Stimulated activated CD8-positive, alpha-beta memory T cell treated with anti-CD3 and anti-CD28 coated beads, Interleukin-15, amount 100 ng/mL, for 1 hour (primary cell): ENCODE measurements at places on chromosomes 7 and 10.
A peak's percentile ranks its signal among the peaks of the same experiment; 100 is the strongest.

DNA sequence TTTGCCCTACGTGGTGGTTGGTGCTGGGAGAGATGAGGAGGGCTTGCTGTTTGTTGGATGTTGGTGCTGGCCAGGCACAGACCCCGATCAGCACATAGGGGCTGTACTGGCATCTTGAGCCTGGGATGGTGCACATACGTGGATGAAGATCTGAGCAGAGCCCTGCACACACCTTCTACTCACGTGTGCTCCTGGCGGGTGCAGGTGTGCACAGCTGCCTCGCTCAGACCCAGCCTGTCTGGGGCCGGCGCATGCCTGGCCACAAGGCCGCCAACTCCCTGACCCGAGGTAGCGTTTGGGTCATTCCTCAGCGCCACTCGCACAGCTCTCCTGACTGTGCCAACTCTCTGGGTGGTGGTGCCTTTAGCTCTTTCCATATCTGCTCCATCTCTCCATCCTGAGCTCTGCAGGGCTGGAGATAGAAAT is 18.6 kb downstream of the PALD1 start:
- no peak for DNase-seq

DNA sequence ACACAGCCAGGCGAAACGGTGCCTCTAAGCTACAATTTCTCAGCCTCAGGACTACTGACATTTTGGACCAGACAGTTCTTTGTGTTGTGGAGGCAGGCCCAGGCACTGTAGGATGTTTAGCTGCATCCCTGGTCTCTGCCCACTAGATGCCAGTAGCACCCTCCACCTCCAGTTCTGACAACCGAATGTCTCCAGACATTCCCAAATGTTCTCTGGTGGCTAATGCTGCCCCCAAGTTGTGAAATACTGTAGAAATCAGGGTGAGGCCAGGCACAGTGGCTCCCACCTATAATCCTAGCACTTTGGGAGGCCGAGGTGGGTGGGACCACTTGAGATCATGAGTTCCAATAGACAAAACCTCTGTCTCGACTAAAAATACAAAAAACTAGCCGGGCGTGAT is 18.2 kb downstream of the HNRNPF start:
- no peak for DNase-seq

DNA sequence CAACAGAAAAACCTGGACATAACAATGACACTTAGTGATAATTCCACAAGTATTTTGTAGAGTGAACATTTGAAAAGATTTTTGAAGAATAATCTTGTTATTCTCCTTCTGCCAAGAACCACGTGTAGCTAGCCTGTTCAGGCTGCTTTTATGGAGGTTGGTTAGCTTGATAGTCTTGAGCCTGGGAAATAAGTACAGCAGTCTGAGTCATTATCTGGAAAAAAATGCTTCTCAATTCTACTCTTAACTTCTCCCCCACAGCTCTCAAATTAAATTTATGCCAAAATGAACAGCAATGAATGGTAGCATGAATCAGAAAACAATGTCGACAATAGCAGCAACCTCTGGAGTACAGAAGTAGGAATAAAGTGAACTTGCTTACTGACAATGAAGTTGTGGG is 63.2 kb downstream of the GPR37 start:
- DNase-seq = no peak

GRCh38 chr10:17075533-17076359 is 53.9 kb downstream of the CUBN start:
- DNase-seq = no peak

DNA sequence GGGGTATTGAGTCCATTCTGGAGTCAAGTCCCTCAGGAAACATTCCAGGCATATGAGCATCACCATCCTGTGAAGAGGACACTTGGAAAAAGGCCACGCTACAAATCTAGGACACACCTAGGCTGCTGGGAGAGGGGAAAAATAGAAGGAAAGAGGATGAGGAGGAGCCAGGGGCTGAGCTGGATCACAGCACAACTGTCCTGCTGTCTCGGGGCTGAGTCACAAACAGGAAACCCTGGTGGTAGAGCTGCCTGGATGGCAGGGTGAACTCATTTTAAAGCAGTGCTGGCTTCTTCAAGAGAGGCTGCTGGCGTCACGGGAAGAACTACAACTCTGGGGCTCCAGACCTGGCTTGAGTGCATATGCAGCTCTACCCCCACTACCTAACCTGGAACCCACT is 151.5 kb downstream of the RNF216 start:
- peak; percentile 14 for DNase-seq

DNA sequence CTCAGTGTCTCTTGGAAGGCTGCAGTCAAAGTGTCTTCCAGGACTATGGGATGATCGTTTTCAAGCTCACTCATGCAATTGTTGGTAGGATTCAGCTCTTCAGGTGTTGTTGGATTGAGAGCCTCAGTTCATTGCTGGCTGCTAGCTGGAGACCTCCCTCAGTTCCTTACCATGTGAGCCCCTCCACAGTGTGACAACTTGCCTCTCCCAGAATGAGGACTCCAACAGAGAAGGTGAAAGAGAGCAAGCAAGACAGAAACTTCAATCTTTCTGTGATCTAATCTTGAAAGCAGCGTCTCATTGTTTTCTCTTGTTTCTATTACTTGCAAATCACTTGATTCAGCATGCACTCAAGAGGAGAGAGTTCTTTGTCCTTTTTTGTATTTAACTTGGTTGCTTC is 22.5 kb downstream of the MGAM start:
- no peak for DNase-seq

GRCh38 chr7:112798274-112799159 is 8.3 kb upstream of the TMEM168 start:
- DNase-seq = no peak
